ENCODE measurements at places on chromosomes 11 and 22. TPM values are rescaled to one million over a fixed set of nuclear protein-coding genes. Genes with fewer than 3 reads are reported as not detected.

The PNPLA3 gene
- 9.9 TPM for total RNA-seq

The VSIG2 gene
- 0.33 TPM for total RNA-seq

The LMO2 gene
- not detected for total RNA-seq

The GTPBP1 gene
- total RNA-seq = 26.0 TPM

The CASP5 gene
- total RNA-seq = not detected

The CCDC89 gene
- total RNA-seq = 6.0 TPM

The RAB38 gene
- 2.9 TPM for total RNA-seq

The MISFA gene
- 0.58 TPM for total RNA-seq

The WNT11 gene
- total RNA-seq = 0.50 TPM

The PPP1R14B gene
- 283 TPM for total RNA-seq

The ALDH3B1 gene
- total RNA-seq = 21.5 TPM

The OR8D4 gene
- not detected for total RNA-seq

The SHANK2 gene
- 4.5 TPM for total RNA-seq

The SERPING1 gene
- total RNA-seq = 9.6 TPM

The MRPL49 gene
- total RNA-seq = 50.4 TPM

The RNF121 gene
- 38.7 TPM for total RNA-seq

The MFRP gene
- under 0.01 TPM for total RNA-seq

The KCNJ1 gene
- under 0.01 TPM for total RNA-seq

The CD3E gene
- total RNA-seq = not detected

The GLYATL2 gene
- total RNA-seq = 5.5 TPM

The ST14 gene
- total RNA-seq = not detected

The CCDC87 gene
- 0.29 TPM for total RNA-seq

The RHOD gene
- 20.2 TPM for total RNA-seq

The SF3B2 gene
- total RNA-seq = 165 TPM

The MIOX gene
- total RNA-seq = 0.15 TPM

The OR2AG2 gene
- total RNA-seq = 0.15 TPM

The UNC93B1 gene
- total RNA-seq = 15.7 TPM

The OR52N5 gene
- not detected for total RNA-seq

The MMP8 gene
- total RNA-seq = 0.33 TPM

The PKDREJ gene
- total RNA-seq = not detected

The VWCE gene
- 8.4 TPM for total RNA-seq

The HMOX1 gene
- 217 TPM for total RNA-seq

The APOL1 gene
- total RNA-seq = 57.9 TPM

The TPBGL gene
- total RNA-seq = not detected

The GDPD4 gene
- total RNA-seq = 0.17 TPM

The IGSF9B gene
- 0.15 TPM for total RNA-seq

The MSANTD4 gene
- total RNA-seq = 36.9 TPM

The NELL1 gene
- not detected for total RNA-seq

The PARVA gene
- 53.1 TPM for total RNA-seq

The OR2D2 gene
- total RNA-seq = 0.29 TPM

The SLCO2B1 gene
- under 0.01 TPM for total RNA-seq

The PANX2 gene
- total RNA-seq = 0.17 TPM

The MYOD1 gene
- total RNA-seq = not detected

The CELSR1 gene
- total RNA-seq = 0.73 TPM

The VSTM5 gene
- total RNA-seq = not detected

The KRTAP5-9 gene
- not detected for total RNA-seq
